SK-N-DZ (cell line): ENCODE measurements at places on chromosomes 5 and 9.
A peak's percentile ranks its signal among the peaks of the same experiment; 100 is the strongest.

GRCh38 chr5:169832845-169833244 lies 147.4 kb downstream of the INSYN2B start:
- no peak for DNase-seq

DNA sequence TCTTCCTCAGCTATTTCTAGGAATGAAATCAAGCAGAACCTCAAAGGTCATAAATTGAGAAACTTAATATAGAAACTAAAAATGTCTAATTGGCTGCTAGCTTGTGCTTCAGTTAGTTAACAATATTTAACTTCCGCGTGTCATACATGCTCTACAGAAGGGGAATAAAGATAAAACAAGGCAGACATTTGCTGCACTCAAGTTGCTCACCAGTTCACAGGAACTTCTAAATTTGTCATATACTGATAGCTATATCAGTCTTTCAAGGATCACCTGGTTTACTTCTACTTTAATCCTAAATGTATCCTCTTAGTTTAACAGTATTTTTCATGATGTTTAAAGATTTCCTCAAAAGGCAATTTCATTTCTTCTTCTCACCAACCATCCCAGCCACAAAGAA lies 8.4 kb downstream of the CCNH start:
- DNase-seq = no peak

DNA sequence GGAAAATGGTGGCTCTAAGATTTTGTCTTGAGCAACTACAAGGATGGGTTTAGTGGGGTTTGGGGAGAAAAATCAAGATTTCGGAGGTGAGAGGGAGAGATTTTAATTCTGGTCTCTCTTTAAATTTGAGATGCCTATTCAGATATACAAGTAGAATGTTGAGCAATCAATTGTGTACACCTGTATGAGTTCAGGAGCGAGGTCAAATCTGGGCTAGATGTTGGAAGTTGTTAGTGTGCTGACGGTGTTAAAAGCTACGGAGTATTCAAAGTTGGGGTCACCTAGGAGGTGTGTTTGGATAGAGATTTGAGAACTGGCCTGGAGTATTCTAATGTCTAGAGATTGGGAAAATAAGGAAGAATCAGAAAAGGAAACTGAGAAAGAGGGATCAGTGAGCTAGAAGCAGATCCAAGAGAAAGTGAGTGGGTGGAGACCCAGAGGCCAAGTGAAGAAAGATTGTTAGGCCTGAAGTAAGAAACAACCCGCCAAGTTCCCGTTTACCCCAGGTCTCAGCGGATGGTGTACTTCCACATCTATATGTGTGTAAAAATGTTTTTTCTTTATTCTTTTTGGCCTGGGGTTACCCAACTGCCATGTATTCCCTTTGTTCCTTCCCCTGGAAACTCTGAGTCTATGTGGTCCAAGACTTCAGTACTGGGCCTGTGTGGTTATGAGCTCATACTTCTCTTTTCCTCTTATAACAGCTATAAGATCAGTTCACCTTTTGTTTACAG lies 11.9 kb upstream of the ARHGAP26 start:
- DNase-seq = no peak

DNA sequence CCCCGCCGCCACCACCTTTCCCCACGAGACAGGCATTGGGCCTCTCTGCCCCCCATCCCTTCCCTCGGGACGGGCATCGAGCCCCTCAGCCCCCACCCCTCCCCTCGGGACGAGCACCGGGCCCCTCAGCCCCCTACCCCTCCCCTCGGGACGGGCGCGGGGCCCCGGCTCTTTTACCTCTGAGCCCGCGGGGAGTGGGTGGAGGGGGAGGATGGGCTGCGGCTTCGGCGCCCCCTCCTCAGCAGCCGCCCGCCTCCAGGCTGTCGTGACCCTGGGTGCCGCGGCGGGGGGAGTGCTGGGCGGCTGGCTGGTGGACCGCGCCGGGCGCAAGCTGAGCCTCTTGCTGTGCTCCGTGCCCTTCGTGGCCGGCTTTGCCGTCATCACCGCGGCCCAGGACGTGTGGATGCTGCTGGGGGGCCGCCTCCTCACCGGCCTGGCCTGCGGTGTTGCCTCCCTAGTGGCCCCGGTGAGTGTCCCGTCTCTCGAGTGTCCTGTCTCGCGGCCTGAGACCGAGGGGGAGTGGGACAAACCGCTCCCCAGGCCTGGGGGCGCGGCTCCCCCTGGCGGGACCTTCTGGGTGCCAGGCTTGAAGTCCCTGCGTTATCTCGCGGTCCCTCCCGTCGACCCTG lies 791 bp downstream of the SLC2A8 start:
- peak; percentile 73 for DNase-seq

GRCh38 chr5:85484982-85485574 lies 1100.4 kb upstream of the EDIL3 start:
- DNase-seq = no peak

DNA sequence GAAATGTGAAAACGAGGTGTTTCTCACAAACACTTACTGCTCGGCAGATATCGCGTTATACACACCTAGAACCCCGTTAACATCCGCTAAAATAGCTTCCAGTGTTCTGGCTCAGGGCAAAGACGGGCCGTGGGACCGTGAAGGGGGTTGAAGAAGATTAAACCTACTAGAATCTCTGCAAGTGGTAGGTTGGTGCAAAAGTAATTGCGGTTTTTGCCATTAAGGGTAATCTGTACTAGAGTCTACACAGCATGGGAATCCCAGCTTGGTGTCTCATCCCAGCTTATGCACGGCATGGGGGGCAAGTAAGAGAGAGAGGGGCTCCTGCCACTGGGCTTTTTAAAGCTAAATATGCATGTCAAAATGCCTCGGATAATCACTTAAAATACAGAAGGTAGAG lies 43.9 kb downstream of the HRH2 start:
- DNase-seq = no peak

DNA sequence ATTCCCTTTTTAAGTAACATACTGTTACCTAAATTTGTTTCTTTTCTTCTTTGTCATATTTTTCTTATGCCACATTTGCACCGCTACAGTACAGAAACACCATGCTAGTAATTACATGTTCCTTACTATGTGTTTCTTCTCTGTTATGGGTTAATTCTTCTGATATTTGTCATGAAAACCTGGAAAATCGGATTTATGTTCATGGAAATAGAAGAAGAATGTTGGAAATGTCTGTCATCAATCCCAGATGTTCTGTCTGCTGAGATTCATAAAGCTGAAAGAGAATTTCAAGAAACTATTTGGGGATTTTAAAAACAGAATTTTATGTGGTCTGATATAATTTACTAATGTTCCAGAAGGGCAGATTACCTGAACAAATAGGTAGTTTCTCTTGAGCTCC lies 305.2 kb upstream of the NREP start:
- no peak for DNase-seq

DNA sequence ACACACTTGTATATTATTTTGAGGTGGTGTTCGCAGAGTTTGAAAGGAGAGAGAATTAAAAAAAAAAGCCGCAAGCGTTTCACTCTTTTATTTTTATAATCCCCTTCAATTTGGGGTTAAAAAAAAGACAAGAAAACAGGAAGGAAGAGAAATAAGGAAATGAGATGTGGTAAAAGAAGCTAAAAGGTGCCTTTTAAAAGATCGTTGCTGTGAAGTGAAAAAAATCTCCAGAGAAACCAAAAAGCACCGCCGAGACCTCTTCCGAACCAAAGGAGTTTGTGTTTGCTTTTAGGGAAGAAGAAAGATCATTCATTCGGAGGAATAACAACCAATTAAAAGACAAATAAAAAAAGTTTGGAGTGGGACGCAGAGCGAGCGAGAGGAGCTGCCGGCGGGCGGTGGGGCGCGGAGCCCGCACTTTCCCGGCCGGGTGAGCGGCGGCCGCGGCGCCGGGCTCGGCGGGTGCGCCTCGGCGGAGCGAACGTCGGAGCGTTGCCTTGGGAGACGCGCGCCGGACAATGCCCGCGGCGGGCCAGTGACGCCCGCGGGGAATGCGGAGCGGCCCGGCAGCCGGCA lies 355 bp downstream of the TLE4 start:
- DNase-seq = no peak

DNA sequence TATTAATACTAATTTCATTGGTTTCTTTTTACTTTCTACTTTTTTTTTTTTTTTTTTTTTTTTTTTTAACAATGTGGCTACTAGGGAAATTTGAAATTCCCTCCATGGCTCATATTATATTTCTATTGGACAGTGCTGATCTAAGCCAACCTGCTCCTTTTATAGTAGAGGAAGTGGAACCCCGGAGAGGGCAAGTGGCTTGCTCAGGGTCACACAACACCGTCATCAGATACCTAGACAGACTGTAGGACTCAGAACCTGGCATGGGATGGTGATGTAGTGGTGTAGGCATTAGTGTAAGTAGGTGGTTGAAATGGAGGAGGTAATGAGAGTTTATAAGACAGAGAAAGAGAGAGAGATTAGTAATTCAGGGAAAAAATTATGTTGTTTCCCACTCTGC lies 10.8 kb downstream of the ZNF618 start:
- no peak for DNase-seq

- DNase-seq = no peak
Measured at GRCh38 chr5:111453295-111453694, 59.0 kb downstream of the STARD4 start.

- no peak for DNase-seq
Measured at GRCh38 chr9:75382126-75382525, 293.8 kb downstream of the OSTF1 start.

DNA sequence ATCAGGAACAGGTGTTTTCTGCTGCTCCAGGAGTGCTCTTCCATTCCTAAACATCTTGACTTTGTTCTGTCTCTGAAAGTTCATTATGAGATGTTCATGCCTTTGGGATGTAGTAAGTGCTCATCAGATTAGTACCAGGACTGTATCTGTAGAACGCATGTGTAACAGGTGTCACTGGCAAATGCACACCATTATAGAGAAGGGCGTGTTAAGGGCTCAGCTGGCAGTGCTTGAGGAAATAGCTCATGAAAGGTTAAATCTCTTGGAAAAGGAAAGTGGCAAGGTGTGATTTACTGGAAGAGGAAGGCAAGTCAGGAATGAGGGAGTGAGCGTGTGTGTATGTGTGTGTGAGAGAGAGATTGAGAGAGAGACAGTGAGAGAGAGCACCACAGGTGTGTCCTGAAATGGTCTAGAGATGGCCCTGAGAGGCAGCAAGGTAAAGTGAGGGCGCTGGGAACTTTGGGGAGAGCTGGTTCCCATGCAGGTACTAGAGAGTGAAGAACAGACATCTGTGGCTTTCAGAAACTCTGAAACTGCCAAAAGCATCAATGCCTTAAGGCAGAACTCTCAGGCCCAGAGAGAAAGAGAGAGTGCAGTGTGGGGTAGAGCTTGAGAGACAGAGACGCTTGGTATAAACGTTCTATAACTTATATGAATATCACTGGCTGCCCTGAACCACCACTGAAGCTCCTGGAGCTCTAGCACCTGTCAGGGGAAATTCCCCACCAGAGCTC lies 13.7 kb upstream of the CXCL14 start:
- no peak for DNase-seq

DNA sequence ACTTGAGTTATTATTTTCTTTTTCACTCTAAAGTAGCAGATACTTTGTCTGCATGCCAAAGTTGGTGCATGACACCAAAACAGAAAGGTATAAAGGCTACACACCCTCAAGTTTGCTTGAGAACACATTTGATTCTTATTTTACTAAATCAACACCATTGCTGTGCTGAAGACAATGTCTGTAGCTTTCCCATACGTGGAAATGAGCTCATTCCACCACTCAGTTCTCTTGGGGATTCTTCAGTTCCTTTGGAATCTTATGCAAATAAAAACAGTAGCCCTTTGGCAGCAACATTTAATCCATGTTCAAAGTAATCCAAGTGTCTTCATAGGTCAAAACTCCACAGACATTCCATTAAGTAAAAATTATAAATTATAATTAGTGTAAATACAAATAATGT lies 264.9 kb downstream of the TLE1 start:
- no peak for DNase-seq

GRCh38 chr9:127654619-127655018 lies 42.5 kb downstream of the STXBP1 start:
- DNase-seq = no peak

DNA sequence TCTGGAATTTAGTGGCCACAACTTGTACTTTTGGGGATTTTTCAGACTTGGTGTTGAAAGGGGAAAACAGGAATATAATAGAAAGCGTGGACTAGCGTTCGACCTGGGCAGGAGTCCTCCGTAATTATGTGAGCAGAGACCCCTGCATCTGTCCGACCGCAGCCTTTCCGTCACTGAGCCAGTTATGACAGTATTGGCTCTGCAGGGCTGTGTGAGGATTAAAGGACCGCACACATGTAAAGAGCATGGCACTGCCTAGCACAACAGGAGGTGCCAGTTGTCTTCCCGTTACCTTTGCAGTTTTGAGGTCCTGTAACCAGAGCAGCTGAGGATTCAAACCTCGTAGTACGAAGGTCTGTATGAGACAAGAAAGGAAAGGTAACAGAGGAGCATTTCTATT lies 1.2 kb downstream of the B4GALT7 start:
- no peak for DNase-seq

GRCh38 chr5:68074633-68075032 lies 140.9 kb upstream of the PIK3R1 start:
- DNase-seq = peak; percentile 25

DNA sequence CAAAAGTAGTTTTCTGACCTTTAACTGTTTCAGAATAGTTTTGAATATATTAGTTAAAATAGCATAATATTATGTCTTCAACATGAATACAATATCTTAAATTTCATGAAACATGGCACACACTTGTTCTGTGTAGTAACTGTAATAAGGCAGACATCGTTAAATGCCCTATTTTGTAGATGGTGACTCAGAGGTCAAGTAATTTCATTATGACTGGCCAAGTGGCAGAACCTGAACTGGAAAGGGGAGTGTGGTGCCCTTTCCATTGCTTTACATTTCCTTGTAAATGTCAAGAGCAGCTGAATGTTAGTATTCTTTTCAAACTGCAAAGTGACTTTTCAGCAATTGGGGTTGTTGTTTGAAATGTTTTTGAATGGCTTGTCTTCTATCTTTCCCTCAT lies 201.2 kb upstream of the CDKN2B start:
- DNase-seq = no peak

- no peak for DNase-seq
Measured at GRCh38 chr9:127283917-127284497, 19.4 kb downstream of the GARNL3 start.

GRCh38 chr5:159515909-159516415 lies 185.7 kb upstream of the IL12B start:
- DNase-seq = peak; percentile 20

- no peak for DNase-seq
Measured at GRCh38 chr9:16134351-16134750, 581.5 kb downstream of the CCDC171 start.

GRCh38 chr5:151253605-151253950 lies 593 bp downstream of the GM2A start:
- no peak for DNase-seq

DNA sequence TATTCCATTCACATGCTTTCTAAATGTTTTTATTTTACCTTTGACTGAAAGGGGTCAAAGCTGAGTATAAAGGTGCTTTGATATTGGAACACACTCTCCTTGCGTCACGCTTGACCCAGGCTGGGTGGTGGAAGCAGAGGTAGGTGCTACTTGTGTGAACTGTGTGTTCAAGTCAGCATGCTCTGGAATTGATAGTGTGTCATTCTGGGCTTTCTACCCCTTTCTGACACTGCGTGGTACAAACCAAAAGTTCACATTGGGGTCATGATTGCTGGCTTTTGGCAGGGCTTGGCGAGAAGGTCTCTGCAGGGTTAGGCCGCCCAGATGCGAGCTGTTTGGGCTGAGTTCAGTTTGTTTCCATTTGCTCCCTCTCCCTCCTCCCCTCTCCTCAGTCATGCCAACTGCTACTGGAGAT lies 131.8 kb downstream of the ADAMTSL1 start:
- DNase-seq = no peak
